ENCODE measurements at places on chromosomes 4 and X.

GRCh38 chr4:25670991-25671390, 15.3 kb downstream of the SLC34A2 start:
- DNase-seq: no peak

DNA sequence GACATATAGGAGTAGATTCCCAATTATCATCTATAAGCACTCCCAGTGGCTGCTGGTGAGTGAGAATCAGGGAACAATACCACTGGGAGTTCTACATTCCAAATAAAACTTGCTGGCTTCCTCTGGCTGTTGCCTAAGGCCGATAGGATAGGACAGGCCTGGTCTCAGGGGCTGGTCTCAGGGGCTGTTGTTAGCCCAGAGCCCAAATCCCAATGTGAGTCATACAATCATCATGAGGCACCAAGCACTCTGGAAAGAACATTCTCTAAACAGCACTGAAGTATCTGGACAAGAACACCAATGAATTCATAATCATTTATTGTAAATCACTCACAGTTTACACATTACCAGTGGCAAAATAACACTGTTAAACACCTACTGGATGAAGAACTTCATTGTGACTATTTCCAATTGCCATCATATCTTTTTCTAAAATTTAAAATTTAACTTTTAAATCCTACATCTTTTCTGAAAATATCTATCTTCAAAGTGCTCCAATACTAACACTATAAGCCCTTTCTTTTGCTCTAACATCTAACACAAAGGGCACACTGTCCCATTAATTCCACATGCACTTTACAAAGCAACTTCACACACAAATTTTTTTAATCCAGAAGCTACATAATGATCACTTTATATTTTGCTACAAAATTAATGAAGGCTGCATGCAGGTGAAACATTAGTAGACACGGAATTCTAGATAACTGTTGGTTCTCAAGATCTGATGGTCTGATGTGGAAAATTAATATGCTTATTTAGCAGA, 67.6 kb upstream of the TMEM150C start:
- DNase-seq: no peak

DNA sequence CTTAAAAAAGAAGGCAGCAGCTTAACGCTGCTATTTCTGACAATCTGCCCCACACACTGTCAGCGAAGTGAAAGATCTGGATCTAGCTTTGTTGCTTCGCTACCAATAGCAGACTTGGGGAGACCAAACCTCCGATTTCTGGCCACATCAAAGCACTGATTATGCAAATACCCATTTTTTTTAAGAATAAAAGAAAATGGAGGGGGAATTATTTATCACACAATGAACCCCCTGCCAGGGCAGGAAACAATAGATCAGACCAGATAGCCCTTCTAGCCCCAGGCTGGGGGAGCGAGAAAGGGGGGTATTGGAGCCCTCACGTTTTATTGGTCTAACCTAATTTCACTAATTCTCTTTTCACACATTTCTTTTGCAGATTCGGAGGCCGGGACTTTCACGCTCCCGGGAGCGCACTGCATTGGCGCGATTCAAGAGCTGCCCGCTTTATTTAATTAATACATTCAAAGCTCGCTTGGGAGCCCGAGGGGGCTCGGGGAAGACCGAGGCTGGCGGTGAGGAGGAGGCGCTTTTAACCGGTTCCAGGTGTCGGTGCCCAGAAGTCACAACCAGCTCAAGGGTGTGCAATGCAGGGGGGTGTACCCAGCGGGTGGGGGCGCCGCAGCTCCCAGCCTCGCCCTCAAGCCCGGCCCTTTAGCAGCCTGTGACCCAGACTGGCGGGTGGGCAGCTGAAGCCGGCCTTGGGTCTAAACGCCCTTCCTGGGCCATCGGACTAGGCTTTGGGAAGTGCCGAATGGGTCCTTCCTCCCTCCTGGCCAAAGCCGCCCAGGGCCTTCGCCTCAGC, 5.5 kb downstream of the NEUROG2 start:
- DNase-seq: no peak

- no peak for DNase-seq
Measured at GRCh38 chr4:106312377-106312776, 3.6 kb downstream of the TBCK start.

- no peak for DNase-seq
Measured at GRCh38 chrX:9681011-9681410, 84.6 kb downstream of the GPR143 start.

DNA sequence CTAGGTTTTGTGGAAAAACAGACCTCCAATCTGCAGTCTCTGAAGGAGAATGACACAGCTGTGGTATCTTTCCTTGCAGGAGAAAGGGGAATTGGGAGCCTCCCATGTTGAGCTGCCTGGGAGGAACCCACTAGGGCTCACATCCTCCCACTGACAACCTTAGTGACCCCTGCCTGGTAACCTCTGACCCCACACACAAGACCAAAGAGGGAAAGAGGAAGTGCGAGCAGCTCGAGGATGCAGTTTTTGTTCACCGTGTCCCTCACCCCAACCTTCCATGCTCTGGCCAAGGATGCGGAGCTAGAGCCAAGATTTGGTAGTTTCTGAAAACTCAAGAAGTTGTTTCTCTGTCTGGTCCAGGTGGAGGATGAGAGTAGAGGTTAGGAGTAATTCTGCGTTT, 5.4 kb upstream of the ZXDA start:
- DNase-seq: no peak
